ENCODE measurements at places on chromosomes 2 and 18. TPM values are rescaled to one million over a fixed set of nuclear protein-coding genes. Genes with fewer than 3 reads are reported as not detected.

- no peak for DNase-seq
- H3K27me3 ChIP-seq, result no peaks in the 10 kb centered on the region
- no peaks in the 10 kb centered on the region for H3K36me3 ChIP-seq
- no peaks in the 10 kb centered on the region for H3K4me1 ChIP-seq
Observed at GRCh38 chr2:231554327-231554726, 24.1 kb upstream of the NMUR1 start.

DNA sequence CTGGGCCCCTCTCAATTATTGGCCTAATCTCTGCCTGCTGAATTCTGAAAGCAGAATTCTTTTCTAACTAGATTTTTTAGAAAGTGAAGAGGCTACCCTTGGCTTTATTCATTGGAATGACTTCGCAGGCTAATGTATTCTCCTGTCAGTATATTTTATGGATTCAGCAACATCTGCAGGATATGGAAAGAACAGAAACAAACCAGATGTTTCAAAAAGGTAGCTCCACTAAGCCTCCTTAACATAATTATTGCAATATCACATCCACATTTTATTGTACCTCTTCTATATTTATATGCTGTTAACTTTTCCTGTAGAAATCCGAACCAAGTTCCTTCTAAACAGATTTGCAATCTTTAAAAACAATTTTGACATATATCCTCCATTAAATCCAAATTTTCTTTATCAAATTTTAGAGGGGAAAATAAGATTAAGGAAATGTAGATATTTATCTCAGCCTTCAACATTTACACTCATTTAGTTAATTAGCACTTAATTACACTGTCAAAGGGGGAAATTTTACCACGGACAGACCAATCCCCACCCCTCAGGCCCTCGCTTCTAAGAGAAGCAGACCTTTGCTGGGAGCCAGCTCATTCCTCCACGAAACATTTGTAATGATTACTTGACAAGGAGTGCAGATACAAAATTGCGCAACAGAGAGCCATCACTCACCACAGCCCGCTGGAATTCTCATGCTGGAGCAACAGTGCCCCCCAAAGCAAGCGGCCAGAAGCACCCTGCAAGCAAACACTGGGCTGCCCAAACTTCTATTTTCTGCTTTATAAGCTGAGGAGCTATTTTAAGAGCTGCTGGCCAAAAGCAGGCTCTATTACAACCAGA, 253.4 kb downstream of the ETAA1 start:
- H3K27ac ChIP-seq, result peak overlapping the region; percentile 61
- H3K27me3 ChIP-seq, result no peaks in the 10 kb centered on the region
- no peak overlapping the region for H3K4me3 ChIP-seq
- no peaks in the 10 kb centered on the region for H3K36me3 ChIP-seq

DNA sequence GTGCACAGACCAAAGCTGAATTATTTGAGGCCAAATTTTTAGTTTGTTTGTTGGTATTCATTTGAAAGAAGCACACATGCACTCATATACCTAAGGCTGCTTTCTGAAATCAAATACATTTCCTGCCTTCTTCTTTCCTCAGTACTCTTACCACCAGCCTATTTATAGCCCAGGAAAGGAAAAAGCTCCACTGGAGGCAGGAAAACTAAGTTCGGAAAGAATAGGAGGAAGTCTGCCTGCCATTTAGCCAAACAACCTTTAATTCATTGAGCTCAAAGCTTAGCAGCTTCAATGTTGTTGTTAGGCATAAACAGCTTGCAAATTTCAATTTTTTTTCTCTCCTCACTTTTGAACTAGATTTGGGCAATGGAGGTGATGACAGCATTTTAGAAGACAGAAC, 40.4 kb upstream of the RASGRP3 start:
- H3K27ac ChIP-seq, result no peak overlapping the region
- DNase-seq, result no peak
- H3K4me1 ChIP-seq, result no peaks in the 10 kb centered on the region
- no peaks in the 10 kb centered on the region for H3K36me3 ChIP-seq

IL1A gene
- total RNA-seq, result not detected

LOXHD1 gene
- total RNA-seq, result 1.6 TPM

All from breast epithelium (tissue), 4 donors.